ENCODE measurements at places on chromosomes 4 and X.
A peak's percentile ranks its signal among the peaks of the same experiment; 100 is the strongest.

GRCh38 chrX:129262912-129263311, 260.4 kb downstream of the SMARCA1 start:
- no peak for DNase-seq

- no peak for DNase-seq
Measured at GRCh38 chrX:19554786-19555185, 39.5 kb upstream of the MAP3K15 start.

DNA sequence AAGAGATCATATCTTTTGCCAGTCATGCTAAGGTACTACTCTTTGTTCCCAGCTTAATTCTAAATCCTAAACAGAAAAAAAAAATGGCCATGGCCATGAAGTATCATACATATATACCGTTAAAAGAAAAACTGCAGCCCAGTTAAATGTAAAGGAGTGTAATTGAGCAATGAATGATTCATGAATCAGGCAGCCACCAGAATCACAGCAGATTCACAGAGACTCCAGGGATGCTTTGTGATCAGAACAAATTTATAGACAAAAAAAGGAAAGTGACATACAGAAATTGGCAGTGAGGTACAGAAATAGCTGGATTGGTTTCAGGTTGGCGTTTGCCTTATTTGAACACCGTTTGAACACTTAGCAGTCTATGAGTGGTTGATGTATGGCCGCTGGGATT, 42.1 kb upstream of the PDGFC start:
- DNase-seq, result no peak

GRCh38 chr4:27894951-27895350, 1034.3 kb downstream of the STIM2 start:
- DNase-seq, result no peak

DNA sequence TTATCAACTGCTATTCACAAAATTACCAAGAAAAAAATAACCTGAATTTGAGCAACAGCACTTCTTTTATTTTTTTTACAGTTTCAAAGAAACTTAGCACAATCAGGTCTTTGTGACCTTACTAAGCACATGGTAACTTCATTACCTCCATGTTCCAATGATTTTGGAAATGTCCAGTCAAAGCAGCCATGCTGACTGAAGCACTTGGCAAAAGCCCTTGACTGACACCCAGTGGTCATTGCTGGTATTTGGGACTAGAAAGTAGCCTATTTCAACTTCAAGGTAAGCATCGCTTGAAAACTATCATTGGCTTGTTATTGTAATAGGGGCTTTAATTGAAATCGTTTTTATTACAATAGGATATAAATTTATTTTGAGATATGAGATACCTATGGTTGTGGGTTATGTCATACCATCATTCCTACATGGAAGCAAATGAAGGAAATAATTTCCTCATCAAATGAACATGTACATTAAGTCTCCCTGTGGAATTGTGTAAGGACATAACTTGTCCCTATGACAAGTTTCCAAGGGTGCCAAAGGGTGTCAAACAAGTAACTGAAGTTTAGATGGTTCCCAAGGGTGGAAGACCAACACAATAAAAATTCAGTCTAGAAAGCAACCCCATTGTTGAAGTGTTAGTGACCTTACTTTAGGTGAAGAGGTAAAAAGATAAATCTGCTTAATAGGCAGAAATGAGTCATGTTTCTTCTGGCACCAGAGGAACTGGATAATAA, 15.2 kb upstream of the ANXA10 start:
- DNase-seq, result peak; percentile 1

DNA sequence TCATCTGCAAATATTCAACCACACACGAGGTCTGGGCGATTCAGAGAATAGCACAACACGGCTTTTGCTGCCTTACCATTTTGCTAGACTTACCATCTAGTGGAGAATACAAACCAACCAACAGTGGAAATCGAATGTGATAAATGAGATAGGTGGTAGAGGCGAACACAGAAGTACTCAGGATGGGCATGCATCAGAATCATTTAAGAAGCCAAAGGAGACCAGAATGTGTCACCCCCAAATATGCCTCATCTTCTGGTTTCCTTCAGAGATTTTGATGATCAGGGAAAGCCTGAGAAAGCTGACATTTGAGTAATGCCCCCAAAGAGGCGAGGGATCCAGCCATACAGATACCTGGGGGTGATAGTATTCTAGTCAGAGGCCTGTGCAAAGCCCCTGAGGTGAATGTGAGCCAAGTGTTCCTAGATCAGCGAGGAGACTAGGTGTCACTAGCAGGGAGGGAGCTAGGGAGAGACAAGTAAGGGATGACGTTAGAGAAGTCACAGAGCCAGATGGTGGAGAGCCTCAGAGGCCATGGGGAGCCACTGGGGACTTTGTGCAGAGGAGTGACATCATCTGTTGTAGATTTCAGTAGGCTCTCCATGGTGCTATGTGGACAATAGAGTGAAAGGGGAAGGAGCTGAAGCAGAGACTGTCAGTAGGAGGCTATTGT, 1.7 kb downstream of the MTMR1 start:
- DNase-seq, result no peak

DNA sequence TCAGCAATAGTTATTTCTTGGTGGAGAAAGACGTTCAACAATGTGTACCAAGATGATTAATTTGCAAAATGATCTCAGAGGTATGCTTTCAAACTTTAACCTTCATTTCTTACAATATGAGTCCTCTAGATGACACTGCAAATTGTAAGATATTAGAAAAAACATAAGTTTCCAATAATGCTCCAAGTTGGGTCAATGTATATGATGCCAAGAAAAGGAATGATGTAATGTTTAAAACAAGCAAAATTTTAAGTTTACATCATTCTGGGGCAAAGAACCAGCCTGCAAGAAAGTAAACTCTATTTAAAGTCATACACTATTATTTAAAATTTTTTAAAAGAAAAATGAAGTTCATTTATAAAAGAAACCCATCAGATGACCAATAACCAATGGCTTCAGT, 56.1 kb downstream of the PRSS12 start:
- no peak for DNase-seq

DNA sequence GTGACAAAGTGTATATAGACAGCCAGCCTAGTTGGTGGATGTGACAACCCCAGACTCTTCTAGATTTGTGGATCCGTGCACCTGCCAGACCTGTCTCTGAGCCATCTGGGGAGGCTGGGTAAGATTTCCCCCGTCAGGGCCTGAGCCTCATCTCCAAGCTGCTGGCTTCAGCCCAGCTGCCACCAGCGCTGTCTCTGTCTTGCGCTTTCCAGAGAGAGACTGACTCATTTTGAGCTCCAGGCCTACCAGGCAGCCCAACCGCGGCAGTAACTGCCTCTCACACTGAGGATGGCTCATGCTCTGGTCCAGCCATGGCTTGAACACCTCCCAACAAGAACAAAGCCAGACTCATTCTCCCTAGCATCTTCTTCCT, 26.4 kb downstream of the NOP14 start:
- no peak for DNase-seq

DNA sequence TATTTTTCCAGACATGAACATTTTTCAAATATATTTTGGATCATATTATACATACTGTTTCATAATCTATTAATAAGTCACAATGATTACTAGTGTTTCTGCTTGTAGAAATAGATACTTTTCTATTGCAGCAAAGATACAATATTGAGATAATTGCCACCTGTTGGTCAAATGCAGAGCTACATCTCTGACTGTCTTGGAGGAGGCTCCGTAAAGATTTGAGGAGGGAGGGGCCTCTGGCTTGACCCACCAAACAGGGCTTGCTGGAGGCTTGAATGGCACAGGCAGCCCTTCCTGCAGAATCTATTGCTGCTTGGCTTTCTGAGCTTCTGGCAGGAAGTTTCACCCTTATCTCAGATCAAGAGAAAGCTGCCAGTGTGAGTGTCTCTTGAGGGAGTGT, 99.3 kb upstream of the ARMCX2 start:
- DNase-seq, result no peak

GRCh38 chr4:35556387-35556786, 687.9 kb downstream of the ARAP2 start:
- no peak for DNase-seq

GRCh38 chr4:114791976-114792375, 193.4 kb downstream of the UGT8 start:
- DNase-seq, result no peak

- no peak for DNase-seq
Measured at GRCh38 chr4:147370473-147370872, 110.4 kb upstream of the EDNRA start.

GRCh38 chr4:15690020-15690809, 8.6 kb downstream of the FAM200B start:
- no peak for DNase-seq

- no peak for DNase-seq
Measured at GRCh38 chrX:139680356-139680755, 27.6 kb downstream of the MCF2 start.
